ENCODE measurements at places on chromosomes 2 and 18.

DNA sequence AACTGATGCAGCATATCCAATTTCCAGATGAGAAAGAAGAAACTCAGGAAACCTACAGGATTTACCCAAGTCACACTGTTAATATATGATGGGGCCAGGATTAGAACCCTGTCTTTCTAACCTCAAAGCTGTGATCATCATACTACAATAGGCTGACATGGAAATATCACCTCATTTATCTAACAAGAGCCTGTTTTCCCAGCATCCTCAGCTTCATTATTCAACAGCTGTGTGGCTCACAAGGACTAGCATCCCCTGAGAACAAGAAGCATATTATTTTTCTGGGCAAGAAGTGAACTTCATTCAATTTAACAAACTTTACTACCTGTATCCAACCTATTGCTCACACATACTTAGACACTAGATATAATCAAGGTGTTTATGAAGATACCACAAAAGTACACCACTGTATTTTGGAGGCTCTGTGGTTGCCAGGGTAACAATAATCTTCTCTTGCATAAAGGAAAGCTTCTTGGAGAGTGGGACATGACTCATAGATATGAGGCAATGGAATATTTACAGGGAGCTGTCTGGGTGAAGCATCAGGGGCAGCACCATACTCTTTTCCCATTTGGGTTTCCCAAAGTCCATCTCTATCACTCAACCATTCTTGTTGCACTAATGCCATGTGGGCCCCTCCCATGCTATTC is 218.2 kb downstream of the RAD51AP2 start:
- H3K27ac ChIP-seq, result no peak overlapping the region
- no peaks in the 10 kb centered on the region for H3K4me1 ChIP-seq
- H3K27me3 ChIP-seq, result no peaks in the 10 kb centered on the region
- peak; percentile 39 for DNase-seq
- no peak overlapping the region for H3K4me3 ChIP-seq

GRCh38 chr2:68766376-68766845 is 31.8 kb downstream of the ARHGAP25 start:
- no peaks in the 10 kb centered on the region for H3K27me3 ChIP-seq
- peak overlapping the region; percentile 63 for H3K27ac ChIP-seq
- DNase-seq, result peak; percentile 66
- H3K4me1 ChIP-seq, result peaks cover 34% of the 10 kb centered on the region

- H3K27me3 ChIP-seq, result peaks cover 17% of the 10 kb centered on the region
- no peaks in the 10 kb centered on the region for H3K36me3 ChIP-seq
- no peaks in the 10 kb centered on the region for H3K4me1 ChIP-seq
- no peak overlapping the region for H3K4me3 ChIP-seq
Measured at GRCh38 chr2:25161055-25161781, 7.2 kb downstream of the POMC start.

DNA sequence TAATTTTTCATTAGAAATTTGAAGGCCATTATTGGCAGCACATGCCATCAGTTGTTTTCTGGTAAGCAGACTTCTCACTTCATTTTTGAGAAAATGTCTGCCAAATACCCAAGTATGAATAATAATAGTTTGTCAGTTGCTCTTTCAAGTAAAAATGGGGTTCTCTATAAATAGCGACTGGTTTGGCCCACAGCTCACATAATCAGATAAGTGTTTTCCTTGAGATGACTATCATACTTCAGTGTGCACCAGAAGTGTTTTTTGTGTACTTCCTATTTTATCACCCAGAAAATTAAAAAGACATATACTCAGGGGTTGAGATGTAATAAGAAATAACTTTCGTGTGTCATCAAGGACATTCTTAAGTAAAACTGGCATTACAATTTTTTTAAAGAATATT is 147.1 kb downstream of the PHLPP1 start:
- H3K27me3 ChIP-seq, result no peaks in the 10 kb centered on the region
- H3K4me3 ChIP-seq, result no peak overlapping the region
- no peaks in the 10 kb centered on the region for H3K36me3 ChIP-seq
- H3K4me1 ChIP-seq, result no peaks in the 10 kb centered on the region

GRCh38 chr18:50055488-50055887 is 139.5 kb downstream of the MYO5B start:
- H3K36me3 ChIP-seq, result no peaks in the 10 kb centered on the region
- H3K4me1 ChIP-seq, result no peaks in the 10 kb centered on the region
- H3K4me3 ChIP-seq, result no peak overlapping the region
- no peaks in the 10 kb centered on the region for H3K27me3 ChIP-seq
- H3K27ac ChIP-seq, result no peak overlapping the region
- no peak for DNase-seq

DNA sequence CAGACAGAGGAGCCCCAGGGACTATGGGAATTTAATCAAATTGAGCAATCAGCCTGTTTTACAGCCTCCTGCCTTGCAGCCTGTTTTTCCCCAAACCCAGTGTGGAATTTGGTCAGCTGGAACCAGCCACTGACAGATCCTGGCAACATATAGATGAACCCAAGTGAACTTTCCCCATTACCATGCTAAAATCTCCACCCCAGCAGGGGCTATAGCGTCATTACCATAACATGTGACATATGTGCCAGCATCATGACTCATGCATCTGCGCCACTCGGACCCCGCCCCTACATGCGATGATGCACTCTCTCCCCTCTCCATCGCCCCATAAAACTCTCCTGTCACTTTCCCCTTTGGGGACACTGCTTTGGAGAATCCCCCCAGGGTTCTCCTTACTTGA is 17.3 kb upstream of the FEZ2 start:
- peak overlapping the region; percentile 42 for H3K27ac ChIP-seq
- H3K4me3 ChIP-seq, result no peak overlapping the region
- no peaks in the 10 kb centered on the region for H3K36me3 ChIP-seq
